Anterior cingulate cortex (tissue), 58 donors: ENCODE measurements at places on chromosomes 16 and 17.

DNA sequence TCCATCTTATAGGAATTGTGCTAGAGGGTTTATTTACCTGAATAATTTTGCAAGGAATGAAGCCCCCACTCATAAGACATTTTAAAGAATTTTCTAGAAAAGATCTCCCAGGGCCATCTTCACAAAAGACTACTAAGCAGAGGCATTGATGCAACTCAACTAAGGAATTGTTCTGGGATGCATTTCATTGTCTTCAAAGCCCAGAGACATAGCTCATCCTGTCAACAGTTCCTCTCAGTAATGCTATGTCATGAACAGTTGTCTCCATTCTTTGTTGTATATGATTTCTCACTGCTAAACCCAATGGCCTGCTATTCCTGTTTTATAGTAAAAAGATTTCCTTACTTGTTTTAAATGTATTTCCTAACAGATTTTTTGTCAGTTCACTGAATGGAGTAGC is 136.8 kb upstream of the RBL2 start:
- DNase-seq, result no peak

DNA sequence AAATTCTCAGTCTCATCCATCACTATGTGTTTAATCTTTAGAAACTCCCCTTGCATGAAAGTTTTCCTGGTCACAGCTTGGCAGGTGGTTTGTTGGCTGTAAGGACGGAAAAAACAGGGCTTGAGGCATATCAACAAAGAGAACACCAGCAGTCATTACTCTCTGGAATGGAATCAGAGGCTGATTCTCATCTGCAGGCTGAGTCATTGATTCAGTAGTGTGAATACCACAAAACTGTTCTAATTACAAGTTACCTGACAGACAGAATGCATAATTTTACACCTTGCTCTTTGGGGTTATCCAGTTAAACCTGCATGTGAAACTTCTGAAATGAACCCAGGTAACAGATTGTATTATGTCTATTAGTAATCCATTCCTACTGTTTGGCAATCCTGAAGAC is 11.5 kb upstream of the SLFN12L start:
- no peak for DNase-seq

DNA sequence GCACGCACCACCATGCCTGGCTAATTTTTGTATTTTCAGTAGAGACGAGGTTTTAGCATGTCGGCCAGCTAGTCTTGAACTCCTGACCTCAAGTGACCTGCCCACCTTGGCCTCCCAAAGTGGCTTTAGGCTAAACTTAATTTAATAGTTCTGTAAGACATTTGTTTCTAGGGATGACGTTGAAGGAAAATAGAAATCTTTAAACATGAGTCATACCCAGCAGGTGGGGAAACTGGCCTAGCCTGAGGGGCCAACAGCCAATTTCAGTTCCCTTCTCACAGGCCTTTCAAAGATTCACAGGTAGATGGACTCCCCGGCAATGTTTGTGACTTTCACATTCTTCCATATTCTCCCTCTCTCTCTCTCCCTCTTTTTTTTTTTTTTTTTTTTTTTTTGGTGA is 18.1 kb upstream of the ITPRIPL2 start:
- no peak for DNase-seq

DNA sequence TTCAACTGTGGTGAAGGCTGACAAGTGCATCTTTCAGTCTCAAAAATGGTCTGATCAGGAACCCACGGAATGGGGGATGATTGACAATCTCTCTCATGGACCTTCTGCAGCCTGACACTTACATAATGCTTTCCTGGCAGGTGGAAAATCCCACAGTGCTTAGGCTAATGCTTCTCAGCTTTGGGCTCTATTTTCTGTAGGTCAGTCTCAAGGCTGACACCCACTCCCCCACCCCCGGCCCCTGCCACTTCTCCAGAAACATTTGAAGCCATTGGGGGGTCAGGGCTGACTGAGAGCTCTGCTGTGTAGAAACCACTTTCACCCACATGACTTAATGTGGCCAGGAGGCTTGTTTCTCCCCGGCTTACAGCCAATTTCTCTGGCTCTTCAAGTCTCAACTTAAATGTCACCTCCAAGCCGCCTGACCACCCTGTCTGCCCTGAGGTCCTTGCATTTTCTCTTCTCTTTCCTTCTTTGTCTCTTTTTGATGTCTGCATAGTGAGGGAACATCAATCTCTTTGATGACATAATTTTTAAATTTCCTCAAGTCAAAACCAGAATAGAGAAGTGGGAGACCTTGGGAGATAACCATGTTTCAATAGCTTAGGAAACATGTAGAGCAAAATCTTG is 16.7 kb upstream of the IRF8 start:
- DNase-seq, result no peak

DNA sequence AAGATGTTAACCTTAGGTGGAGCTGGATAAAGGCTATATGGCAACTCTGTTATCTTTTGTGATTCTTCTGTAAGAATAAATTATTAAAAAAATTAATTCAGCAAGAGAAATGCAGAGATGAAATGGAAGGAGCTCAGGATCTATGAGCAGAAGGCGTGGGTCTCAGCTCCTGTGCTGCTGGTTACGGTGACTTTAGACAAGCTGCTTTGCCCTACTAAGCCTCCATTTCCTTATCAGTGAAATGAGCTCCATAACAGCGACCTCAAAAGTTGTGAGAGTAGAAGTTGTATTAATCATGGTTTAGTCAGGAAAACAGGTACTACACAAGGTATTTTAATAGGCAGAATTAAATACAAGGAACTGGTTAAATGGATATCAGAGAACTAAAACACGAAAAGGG is 48.2 kb upstream of the FOXJ1 start:
- no peak for DNase-seq

DNA sequence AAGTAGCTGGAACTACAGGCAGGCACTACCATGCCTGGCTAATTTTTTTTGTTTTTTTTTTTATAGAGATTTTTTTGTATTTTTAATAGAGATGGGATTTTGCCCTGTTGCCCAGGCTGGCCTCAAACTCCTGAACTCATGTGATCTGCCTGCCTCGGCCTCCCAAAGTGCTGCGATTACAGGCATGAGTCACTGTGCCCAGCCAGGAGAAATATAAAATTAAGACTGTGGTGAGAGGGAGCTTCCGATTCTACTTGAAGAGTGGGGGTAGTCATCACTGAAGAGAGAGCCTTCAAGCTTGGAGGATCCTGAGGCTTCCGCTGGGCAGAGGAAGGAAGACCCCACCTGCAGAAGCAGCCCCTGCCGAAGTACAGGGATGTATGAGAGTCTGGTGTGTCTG is 34.4 kb upstream of the RGS9 start:
- no peak for DNase-seq

GRCh38 chr16:2151188-2152091 is 3.0 kb downstream of the RAB26 start:
- DNase-seq, result no peak

DNA sequence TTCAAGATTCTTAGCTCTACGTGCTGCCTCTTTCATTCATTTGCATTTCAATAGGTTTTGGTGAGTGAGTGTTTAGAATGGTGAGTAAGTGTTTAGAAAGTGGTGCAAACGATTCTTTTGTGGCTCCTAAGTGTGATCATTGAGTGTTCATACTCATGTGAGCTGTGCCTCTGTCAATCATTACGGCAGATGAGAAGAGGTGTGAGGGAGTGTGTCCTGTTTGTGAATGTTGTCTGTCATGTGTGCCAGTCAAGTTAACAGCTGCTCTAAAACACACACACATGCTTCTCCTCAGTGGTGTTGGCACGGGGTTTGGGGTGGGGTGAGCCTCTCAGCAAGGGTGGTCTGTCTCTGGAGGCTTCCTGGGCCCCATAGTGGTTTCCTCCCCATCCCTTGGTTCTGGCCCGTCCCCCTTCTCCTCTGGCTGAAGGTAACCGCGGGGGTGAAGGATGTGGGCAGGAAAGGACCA is 11.4 kb downstream of the MYL4 start:
- no peak for DNase-seq

GRCh38 chr16:67702130-67702529 is 17.0 kb downstream of the GFOD2 start:
- DNase-seq, result no peak

GRCh38 chr16:28105954-28106353 is 42.4 kb upstream of the GSG1L start:
- DNase-seq, result no peak

DNA sequence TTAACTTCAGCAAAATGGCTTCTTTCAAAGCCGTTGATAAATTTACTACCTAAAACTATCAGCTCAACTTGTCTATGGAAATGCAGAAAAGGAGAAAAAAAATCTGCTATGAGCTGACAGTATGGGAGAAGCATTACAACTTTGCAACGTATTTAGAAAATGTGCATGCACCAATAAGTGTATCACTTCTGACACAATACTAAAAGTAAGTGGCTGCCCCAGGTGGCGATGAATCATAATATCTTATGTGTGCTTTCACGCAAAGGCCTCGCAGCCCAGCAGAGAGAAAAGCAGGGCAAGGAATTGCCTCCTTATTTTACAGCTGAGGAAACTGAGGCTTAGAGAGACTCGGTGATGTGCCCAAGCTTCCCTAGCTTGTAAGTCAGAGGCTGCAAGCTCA is 101.8 kb downstream of the SALL1 start:
- DNase-seq, result no peak

DNA sequence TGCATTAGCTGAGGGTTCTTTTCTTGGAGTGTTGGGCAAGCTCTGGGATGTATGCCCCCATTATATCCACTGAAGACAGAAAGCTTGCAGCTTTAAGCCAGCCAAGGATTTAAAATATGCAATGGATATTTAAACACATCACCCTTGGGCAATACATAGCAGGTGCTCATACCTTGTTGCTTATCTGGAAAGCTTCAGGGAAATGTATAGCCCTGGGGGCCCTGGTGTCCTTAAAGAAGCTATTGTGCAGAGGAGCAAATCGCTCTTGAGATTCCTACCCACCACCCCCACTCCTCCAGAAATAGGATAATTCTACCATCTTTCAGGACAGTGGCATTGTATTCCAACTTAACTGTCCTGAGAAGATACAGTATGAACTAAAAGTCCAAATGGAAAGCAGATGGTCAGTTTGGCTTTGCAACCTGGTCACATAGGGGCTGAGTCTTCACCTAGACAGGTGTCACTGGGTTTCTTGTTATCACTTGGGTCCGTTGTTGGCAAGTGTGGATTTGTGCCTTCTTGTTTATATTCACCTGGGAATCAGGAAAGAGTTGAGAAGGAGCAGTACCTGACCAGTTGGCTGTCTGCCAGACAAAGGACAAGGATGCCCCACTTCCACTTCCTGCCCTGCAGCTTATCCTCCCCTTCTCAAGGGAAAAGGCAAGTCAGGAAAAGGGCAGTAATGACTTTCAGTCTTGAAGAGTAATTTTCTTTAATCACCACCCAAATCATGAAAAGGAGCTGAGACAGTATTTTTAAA is 3.4 kb downstream of the ANKRD40CL start:
- DNase-seq, result no peak

DNA sequence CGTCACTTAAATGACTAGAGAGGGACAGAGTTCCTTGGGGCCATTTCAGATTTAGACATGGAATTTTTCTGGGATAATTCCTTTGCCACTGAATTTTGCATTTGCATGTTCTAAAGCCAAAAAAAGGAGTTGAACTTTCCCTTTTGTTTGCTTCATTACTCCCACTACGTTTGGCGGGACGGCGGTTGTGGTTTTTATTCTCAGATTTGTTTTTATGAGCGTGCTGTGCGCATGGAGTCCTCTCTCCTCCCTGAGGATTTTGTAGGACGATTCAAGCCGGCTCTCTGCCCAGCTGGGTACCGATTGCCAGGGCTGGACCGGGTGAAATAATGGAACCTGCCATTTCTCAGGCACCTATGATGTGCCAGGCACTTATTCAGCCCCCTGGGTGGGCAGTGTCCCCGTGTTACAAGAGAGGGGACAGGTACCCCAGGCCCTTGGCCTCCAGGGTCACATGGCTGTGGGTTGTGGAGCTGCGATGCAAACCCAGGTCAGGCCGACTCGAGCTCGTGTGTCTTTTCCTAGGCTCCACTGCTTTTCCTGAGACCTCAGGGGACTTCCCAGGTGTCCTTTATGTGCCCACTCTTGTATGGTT is 18.8 kb downstream of the CMIP start:
- no peak for DNase-seq

DNA sequence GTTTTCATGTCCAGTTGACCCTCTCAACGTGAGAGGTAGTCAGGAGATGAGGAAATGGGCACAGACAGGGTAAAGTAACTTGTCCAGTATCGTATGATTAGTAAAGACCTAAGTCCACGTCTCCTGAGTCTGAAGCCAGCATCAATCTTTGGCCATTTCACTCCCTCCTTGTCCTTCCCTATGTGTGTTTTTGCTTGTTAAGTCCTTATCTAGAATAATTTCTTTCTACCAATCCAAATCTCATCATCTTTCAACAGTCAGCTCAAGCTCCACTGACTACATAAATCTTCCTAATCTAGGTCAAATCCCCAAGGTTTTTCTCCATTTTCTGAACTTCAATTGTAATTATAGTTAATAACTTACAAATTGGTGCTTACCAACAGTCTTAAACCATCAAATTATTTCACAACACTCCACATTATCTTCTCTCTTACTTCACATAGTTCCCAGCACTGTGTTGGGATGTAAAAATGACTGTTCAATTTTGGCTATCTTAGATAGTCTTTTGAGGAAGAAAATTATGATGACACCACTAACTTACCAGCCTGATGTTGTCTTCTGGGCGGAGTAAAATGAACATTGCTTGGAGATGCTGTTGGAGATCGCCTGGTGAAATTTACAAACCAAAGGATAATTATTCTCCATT is 72.3 kb upstream of the CORO6 start:
- DNase-seq, result no peak

DNA sequence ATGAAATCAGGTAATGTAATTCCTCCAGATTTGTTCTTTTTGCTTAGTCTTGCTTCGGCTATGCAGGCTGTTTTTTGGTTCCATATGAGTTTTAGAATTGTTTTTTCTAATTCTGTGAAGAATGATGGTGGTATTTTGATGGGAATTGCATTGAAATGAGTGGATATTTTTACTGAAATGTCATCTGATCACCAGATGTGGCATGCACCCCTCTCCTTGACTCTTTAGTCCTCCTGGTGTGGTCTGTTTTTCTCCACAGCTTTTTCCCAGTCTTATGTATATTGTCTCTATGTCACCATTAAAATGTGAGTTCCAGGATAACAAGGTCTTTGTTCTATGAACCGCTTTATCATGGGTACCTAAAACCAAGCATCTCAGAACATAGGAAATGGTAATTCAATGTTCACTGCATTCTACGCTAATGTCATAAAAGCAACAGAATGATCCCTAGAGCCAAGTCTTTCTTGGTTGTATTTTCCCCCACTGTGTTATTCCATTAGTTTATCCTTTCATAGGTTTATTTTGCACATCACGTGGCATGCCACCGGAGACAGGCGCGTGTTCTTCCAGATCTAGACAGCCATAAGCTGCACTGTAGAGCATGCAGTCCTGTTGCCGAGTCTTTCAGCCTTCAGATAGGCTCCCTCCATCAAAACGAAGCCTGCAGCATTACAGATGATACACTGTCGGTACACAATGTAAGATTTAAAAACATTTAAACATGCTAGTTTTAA is 172.5 kb downstream of the RPTOR start:
- DNase-seq, result no peak

GRCh38 chr17:57832314-57833178 is 17.3 kb downstream of the MRPS23 start:
- DNase-seq, result no peak

- no peak for DNase-seq
Observed at GRCh38 chr17:44997733-44998520, 29.8 kb upstream of the C1QL1 start.

GRCh38 chr16:62450291-62450690 is 414.1 kb upstream of the CDH8 start:
- no peak for DNase-seq

GRCh38 chr17:70989280-70989679 is 819.9 kb downstream of the KCNJ2 start:
- no peak for DNase-seq
